Eye (tissue), 1 donor: ENCODE measurements at places on chromosomes 5 and 9.

DNA sequence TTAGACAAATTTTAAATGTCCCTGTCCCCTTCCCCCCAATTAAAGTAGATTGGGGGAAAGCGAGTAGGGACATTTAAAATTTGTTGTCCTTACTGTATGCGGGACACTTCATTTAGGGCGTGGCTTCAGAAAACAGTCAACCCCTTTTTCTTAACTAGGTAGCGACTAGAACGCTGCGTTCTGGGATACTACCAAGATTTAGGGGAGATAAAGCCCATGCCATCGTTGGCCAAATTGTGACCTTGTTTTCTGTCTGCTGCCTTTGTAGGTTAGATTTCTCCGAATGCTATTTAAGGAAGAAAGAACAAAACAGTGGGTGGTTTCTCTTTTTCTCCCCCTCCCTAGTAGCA is 1.2 kb downstream of the CKS2 start:
- DNase-seq, result peak; percentile 58

DNA sequence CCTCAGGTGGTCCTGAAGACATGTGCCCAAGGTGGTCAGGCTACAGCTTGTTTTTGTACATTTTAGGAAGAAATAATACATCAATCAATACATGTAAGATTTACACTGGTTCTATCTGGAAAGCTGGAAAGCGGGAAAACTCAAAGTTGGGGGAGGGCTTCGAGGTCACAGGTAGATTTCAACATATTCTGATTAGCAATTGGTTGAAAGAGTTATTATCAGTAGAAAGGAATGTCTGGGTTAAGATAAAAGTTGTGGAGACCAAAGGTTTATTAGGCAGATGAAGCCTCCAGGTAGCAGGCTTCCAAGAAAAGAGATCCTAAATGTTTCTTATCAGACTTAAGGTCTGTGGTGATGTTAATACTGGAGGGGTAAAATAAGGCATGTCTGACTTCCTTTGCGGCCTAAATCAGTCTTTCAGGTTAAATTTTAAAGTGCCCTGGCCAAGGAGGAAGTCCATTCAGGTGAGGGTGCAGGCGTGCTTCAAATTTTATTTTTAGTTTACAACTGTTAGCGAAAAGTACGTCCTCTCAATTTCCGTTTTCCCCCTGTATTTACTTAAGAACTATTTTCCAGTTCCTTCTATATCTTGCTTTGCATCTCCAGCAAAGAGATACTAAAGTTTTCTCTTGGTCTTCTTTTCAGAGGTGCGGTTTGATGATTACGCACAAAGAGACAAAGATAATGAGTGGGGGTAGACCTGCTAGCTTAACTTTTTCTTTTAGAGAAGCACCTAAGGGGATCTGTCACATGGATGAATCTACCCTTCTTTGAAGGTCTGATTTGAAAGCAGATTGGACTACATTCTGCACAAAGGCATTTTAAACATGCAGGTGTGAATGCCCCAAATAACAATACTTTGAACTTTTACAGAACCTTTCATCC is 578.6 kb downstream of the RAB3C start:
- no peak for DNase-seq

- peak; percentile 52 for DNase-seq
These were observed 57.0 kb upstream of the BOD1 start for GRCh38 chr5:173673295-173674101.

GRCh38 chr5:2563046-2563445 is 188.4 kb downstream of the IRX2 start:
- no peak for DNase-seq

DNA sequence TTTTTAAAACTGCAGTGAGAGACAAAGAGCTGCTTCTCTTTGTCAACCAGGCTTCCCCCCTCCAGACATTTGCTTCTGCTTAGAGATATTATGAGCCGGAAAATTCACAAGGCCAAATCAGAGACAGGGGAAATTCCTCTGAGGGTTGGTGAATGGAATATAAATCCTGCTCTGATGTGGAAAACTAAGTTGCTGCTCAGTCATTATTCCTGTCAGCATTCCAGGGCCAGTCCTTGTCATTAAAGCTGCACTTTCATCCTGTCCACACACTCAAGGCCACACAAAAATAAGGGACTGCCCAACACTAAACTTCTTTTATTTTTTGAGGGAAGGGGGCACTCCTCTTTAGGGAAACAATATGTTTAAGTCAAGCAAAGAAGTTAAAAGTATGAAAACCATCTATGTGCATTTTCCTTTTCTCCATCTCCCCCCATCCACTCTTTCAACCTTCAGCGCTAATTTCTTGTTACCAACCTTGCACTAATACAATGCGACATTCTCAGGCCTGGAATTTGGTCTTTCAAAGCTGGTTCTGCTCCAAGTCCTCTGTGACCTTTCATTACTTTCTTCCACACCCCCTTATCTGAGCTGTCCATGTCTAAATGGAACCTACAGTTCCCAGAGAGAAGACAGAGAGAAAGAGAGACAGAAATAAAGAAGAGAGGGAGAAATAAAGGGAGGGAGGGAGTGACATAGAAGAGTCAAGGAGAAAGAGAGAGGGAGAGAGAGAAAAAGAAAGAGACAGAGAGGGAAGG is 118.9 kb upstream of the S1PR3 start:
- DNase-seq, result peak; percentile 85

GRCh38 chr5:134833340-134834032 is 12.3 kb upstream of the C5orf24 start:
- no peak for DNase-seq

DNA sequence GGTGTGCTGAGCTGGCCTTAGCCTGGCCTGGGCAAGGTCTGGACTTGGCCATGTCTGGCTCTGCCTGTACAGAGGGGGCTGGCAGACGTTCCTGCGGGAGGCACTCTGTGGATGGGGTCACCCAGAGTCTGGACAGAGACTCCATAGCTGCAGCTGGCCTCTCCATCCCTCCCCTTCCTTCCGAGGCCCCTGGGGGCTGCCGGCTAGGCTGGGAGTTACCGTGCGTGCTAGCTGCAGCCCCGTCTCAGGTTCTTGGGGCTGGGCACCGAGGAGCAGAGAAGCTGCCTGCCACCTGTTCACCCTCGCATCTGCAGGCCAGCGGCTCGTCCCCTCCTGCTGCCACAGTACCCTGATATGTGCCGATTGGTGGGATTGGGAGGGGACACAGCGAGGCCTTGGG is 63.4 kb downstream of the RXRA start:
- peak; percentile 48 for DNase-seq

DNA sequence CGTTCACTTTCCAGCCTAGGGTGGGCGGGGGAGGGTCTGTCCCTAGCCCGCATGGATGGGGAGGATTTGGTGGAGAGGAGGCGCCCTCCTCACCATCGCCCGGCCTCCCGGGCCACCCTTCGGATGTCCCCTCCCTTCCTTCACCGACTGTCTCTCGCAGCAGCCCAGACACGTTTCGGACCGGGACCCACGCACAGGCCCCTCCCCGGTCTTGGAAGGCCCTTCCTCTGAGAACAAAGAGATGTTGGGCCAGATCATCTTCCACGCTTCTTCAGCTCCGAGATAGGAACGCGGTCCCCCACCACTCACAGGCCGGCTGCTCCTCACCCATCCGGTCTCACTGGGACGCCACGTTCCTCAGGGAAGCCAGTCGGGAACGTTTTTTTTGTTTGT is 640 bp upstream of the DPM2 start:
- DNase-seq, result peak; percentile 57

DNA sequence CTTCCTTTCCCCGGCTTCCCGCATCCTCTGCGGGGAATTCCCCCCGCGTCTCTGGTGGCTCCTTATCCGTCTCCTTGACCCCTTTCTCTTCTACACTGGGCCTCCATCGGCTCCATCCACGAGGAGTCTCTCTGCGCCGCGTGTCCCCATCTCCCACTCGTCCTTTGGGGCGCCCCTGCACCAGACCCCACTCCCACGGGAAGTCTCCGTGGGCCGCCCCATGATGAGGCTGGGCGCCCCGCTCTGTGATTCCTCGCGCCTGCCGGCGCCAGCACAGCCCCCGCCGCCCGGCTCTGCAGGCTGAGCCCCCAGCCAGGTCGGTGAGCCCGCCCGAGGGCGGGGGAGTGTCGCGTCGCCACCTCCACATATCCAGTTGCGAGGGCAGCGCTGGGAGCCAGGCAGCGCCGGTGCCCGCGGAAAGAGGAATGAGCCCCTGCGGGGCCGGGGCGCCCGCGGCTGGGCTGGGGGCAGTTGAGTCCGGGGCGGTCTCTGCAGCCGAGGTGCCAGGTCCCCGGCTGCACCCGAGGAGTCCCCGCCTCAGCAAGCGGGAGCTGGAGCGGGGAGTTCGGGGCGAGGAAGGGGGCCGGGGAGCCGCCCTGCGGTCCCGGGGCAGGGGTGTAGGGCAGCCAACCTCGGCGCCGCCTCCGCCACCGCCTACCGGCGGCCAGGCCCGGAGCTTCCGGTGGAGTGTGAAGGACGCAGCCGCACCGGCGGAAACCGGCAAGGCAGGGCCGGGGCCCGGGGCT is 2.1 kb upstream of the TRAF1 start:
- peak; percentile 81 for DNase-seq

- peak; percentile 94 for DNase-seq
These were observed at the start of gene ACO1 for GRCh38 chr9:32384364-32385151. TSS of gene ACO1 (plus strand) at chr9:32384643. CDS start at chr9:32405507, 20,864 bp downstream.

GRCh38 chr5:174527916-174528540 is 196.4 kb upstream of the MSX2 start:
- DNase-seq, result no peak

DNA sequence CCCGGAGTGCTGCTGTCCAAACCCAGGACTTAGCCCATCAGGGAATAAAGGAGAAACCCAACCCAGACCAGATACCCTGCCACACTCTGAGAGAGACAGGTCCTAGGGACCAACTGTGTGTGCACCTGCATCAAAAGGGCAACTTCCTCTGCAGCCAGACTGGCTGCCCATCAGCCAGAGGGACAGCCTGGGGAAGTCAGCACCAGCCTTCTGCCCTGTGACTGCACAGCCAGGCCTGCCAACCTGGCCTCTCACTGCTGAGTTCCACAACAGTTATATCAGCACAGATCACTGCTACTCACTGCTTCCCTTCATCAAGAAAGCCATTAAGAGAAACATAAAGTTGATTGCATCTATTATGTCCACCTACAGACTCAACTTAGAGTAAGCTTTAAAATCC is 18.0 kb downstream of the GABBR2 start:
- no peak for DNase-seq

- no peak for DNase-seq
These were observed 98.9 kb upstream of the ICE1 start for GRCh38 chr5:5323551-5323950.

DNA sequence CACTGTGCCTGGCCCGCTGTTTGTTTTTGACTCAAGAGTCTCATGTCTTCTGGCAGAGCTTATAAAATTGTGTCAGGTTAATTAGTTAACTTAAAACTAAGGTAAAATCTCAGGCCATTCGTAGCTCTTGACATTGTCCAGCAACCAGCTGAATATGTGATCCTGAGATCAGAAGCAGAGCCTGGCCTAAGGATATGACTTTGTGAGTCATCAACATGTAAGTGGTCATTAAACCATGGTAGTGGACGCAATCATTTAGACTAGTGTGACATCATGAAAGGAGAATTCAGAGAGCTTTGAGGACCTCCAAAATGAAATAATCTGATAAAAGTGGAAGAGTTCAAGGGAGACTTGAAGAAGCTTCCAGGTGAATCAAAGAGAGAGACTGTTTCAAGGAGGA is 23.3 kb downstream of the SPZ1 start:
- no peak for DNase-seq

- DNase-seq, result peak; percentile 32
These were observed 407.7 kb upstream of the GRAMD2B start for GRCh38 chr5:126015235-126016181.

DNA sequence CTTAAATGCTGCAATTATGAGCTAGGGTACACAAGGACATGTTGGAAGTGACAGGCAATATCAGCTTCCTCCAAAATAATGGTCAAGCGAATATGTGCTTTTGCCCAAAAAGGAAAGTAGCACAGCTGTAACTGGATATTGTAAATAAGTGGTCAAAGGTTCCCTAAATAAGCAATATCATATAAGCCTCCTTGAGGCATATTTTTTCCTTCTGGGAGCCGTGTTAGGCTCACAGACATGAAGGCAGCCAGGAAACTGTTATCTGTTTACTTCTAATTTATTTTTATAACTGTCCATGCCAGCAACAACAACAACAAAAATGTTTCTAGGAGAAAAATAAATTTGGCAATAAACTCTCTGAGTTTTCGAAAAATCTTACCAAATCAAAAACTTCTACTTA is 648.3 kb downstream of the PDE4D start:
- no peak for DNase-seq

- DNase-seq, result no peak
These were observed 309.0 kb downstream of the PLK2 start for GRCh38 chr5:58150926-58151325.

DNA sequence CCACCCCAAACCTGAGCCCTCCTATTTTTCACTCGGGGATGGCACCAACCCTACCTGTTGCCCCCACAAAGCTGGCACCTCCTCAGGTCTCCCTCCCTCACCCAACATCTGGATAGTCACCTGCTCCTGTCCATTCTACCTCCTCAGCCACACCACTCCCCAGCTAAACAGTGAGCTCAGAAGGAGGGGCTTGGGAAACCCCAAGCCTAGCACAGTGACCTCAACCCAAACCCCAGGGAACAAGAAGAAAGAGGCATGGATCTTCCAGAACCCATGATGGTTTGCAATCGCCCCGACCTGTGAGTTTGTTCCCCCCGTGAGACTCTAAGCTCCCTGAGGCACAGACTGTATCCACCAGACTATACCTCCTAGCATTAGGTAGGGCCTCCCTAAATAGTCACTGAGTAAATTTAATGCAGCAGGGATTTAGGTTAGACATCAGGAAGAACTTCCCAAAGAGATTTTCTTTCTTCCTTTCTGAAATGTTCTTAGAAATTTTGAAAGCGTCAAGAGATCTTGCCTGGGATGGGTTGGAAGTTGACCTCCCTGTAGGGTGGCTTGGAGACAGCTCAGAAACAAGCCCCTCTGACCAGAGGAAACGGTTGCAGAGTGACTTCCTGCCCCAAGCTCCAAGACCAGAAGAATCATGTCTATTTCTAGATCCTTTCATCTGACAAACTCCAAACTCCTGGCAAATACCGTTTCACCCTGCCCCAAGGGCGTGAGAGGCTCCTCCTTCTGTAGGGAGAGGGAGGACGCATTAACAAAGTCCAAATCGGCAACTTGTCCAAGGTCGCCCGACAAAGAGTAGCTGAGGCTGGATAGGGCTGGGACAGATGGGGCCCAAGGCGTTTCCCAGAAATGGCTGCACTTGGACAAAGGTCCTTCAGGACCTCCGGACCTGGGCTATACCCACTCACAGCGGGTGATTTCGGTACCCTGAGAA is 4.1 kb downstream of the FIBCD1 start:
- DNase-seq, result no peak

- peak; percentile 31 for DNase-seq
These were observed 97.0 kb upstream of the TARS1 start for GRCh38 chr5:33343676-33344327.

- no peak for DNase-seq
These were observed 417.7 kb downstream of the GADD45G start for GRCh38 chr9:90022474-90022873.

GRCh38 chr9:136674786-136675349 is 12.2 kb downstream of the EGFL7 start:
- no peak for DNase-seq
